CD4-positive, alpha-beta T cell treated with Interleukin-15 for 4 hours (primary cell): ENCODE measurements at places on chromosomes 6 and 20.
A peak's percentile ranks its signal among the peaks of the same experiment; 100 is the strongest.

DNA sequence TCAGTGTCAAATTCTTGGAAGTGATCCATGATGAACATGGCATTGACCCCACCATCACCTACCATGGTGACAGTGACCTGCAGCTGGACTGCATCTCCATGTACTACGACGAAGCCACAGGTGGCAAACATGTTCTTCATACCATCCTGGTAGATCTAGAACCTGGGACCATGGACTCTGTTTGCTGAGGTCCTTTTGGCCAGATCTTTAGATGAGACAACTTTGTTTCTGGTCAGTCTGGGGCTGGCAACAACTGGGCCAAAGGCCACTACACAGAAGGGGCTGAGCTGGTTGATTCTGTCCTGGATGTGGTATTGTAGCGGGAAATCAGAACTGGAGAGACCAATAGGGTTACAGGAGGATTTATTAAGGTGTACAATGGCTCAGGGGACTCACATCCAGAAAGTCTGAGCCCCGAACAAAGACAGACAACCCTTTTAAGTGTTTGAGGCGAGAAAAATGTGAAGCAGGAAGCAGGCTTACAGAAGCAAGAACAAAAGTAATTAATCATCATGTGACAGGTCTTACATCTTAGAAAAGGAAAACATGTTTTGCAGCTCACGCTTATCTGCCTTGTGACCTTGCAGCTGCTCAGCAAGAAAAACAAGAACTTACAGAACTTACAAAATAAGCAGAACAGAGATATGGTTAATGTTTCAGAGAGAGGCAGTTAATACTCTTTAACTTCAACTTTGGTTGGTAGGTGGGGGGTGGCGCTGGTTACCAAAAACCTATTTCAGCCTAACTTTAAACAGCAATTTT lies 58.8 kb upstream of the MOCS1 start:
- DNase-seq = no peak

GRCh38 chr6:118709859-118710350 lies 58.5 kb upstream of the CEP85L start:
- peak; percentile 88 for DNase-seq

DNA sequence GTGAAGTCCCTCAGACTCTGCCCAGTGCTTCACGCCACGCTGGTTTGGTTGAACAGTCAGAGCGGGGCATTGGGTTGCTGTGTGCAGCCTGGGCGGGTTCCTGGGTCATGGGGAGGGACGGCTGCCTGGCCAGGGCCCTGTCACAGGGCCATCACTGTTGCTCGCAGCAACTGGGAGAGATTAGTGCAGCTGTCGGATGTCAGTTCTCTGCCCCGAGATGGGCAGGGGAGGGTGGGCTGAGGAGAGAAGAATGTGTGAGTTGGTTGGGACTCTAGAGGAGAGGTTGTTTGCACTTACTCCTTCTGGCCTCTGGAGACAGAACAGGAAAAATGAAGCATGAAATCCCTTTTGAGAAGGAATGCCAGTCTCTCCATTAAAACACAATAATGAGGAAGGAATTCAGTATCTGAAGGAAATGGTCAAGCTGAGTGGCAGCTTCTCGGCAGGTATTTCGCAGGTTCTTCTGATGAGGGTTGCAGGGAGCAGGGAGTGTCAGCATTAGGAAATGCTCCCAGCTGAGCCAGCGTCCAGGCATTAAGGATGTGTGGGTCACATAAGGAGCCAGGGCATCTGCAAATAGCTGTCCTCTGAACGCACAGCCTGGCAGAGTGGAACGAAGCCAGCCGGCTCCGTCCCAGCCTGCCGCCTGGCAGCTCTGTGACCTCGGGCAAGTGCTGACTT lies 95.9 kb downstream of the SSR1 start:
- no peak for DNase-seq

DNA sequence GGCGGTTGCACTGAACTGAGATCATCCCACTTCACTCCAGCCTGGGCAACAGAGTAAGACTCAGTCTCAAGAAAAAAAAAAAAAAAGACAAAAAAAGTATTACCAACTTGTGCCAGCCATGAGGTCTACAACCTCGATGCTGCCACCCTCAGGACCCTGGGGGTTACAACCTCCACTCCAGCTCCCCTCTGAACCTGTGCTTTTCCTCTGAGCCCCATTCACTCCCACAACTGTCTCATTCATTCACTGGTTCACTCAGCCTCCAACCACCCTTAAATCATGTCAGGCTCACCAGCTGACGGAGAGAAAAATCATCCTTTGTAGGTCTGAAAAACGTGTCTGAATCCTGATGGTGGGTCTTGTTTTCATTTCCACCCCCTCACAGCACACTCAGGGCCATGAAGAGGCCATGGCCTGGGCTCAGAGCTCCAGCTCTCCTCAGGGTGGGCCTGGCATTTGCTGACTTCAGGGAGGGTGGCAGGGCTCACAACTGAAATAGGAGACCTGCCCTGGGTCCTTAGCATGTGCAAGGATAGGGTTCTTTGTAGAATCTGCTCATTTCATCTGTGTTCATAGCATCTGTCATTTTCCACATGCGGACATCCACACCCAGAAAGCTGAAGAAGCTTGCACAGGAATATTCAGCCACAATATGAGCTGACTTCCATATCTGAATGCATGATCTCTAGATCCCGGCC lies 1.9 kb upstream of the ULBP1 start:
- peak; percentile 36 for DNase-seq

- DNase-seq = no peak
These were observed 41.7 kb upstream of the AIG1 start for GRCh38 chr6:143018955-143019354.

DNA sequence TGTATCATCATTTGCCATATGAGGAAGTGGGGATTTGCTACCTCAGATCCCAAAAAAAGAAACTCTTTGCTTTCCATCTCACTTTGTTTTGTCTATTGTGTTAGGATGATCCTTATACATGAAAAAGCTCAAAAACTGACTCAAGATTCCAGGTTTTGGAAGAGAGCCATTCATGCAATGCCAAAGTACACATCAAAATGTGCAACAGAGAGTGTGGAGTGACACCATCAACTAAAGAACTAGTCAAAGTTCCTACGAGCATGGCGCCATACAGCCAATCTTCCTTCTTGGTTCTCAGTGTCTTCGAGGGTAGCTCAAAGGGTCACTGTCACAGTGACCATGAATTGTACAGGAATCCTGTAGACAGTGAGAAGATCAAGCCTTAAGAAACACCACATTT lies 255.8 kb upstream of the SASH1 start:
- no peak for DNase-seq

DNA sequence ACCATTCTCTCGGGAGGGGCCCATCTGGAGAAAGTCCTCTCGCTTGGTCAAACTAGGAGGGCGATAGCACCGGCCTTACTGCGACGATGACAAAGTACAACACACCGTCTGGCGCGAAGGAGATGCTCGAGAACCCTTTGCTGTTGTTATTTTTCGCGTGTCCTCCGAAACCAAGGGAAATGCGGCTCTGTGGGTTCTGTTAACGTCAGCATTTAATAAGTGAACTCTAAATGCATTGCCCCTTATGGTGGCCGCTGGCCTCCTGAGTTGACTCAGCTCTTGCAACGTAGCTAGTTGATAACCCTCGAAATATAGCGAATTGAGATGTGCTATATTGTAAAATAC lies 577 bp upstream of the SCAND1 start:
- peak; percentile 35 for DNase-seq

DNA sequence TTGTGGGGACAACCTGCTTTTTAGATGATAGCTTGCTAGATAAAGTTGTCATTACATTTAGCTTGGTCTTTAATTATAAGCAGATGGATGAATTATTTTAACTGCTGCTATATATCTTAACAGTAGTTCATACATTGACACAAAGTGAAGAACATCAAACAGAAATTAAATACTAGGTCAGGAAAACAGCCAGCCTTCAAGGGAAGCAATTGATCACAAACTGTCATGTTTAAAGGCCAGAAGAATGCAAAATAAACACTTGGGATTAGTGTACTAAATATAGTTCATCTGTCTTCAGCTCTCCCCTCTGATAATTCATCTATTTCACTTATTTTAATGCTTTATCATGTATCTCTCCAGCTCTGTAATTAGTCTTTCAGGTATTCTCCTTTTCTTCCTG lies 225.1 kb upstream of the FERMT1 start:
- no peak for DNase-seq

GRCh38 chr6:156776470-156776839 lies 723 bp upstream of the ARID1B start:
- DNase-seq = peak; percentile 49

DNA sequence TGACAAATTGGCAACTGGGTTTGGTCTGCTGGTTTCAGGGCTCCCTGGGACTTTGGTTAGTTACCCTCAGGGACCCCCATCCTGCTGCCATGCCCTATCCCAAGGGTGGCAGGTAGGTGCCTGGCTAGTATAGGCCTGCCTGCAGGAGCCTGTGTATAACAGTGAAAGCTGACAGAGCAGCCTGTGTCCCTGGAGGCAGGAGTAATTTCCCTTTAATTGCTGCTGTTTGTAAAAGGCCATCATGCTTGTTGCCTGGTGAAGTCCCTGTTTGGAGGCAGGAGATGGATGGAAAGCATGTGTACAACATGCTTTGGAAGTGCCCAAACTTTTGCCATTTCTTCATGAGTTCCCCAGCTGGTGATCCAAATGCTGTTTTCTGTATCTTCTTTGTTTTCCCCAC lies 30.1 kb downstream of the CMTR1 start:
- no peak for DNase-seq

GRCh38 chr6:107602321-107603005 lies 112.5 kb downstream of the SOBP start:
- no peak for DNase-seq

DNA sequence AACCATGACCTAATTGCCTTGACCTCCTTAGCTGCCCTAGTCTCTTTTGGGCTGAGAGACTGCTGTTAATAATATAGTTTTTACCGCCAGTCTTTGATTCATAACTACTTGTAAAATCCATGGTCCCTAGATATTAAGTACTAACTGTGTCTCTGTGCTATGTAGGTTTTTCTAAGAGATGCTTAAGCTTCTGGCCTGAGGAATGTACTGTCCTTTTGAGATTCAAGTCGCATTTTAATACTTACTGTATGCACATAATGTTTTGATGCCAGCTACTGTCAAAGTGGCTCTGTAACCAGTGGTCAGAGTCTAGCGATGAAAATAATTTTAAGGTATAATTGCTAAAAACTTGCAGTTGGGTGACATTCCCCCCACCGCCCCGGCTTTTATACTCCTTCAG lies 2.1 kb downstream of the AKAP12 start:
- no peak for DNase-seq

- no peak for DNase-seq
These were observed 69.6 kb downstream of the AFG1L start for GRCh38 chr6:108364470-108364869.

DNA sequence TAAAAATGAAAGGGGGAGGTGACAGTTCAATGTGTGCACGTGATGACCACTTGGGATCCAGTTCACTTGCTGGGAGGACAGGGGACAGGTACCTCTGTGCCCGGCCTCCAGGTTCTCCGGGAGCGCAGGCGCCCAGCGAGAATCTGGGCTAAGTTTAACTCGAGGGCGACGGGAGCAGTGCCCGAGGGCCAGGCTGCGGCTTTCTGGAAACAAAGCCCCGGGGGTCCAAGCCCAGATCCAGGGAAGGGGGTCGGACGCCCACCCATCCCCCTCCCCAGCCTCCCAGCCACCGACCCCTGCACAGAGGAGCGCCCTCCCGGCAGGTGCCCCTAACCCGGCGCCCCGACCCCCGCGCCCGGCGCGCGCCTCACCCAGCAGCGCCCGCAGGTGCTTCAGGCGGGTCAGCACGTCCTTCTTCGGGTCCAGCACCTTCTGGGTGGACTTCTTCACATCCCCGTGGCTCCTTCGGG lies 405 bp downstream of the RALGAPA2 start:
- no peak for DNase-seq

DNA sequence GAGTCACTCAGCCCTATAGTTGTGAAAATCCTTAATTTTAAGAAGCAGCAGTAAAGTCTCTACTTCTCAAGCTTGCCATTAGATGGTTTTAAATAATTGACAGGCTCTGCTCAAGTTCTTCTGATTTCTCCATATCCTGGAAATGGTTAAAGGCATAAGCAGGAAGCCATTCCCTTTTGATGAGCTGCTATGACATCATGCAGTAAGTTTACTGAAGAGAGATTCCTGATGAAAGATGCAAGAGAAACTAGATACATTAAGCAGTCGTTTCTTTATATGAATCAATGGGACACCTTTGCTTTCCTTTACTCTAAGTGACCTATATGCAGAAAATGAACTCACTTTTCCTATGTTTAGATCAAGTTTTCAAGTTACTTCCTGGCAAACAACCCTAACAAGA lies 9.8 kb downstream of the POPDC3 start:
- no peak for DNase-seq

GRCh38 chr6:48067148-48067712 lies 43.8 kb downstream of the PTCHD4 start:
- DNase-seq = no peak

- DNase-seq = no peak
These were observed 116.8 kb upstream of the DST start for GRCh38 chr6:56759521-56759920.

DNA sequence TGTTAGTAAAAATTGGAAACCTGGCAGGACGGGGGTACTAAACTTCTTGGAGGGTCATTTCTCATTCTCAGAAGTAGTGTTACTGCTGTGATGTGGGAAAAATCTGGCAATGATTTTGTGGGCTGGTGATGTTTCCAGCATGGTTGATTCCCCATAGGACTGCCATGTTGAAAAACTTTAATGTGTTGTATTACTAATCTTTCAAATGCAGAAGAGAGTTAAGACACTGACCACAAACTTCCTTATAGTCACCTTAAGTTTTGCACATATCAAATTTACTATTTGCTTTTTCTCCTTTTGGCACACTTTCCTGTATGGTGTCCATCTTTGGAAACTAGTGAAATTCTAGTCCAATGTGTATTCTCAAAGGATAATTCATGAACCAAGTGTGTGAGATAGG lies 236.2 kb upstream of the TAB2 start:
- DNase-seq = no peak

- DNase-seq = no peak
These were observed 223.6 kb downstream of the HIVEP2 start for GRCh38 chr6:142721215-142721920.

DNA sequence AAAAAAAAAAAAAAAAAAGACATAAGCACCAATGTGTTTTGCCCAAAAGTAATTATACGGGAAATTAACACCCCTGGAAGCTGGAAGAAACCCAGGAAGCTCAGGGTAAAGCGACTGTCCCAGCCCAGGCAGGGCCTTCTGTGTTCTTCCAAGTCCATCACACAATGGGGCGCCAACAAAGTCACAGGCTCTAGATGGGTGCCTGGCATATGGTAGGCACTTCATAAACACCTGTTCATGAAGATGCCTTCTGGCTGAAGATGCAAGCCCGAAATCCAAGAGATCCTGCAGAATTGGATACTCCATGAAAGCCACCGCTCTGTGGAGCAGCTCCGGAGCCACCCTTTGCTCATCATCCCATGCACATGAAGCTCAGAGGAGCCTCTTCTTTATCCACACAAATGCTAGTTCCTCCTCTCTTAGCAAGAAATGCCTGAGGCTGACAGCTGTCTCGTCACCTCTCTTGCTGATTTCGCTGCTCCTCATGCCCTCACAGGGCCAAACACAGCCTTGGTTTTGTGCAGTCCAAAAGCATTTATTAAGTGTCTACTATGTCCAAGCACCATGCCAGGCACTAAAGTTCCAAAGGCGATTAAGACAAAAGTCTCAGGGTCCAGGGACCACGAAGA lies 76.6 kb downstream of the TRERF1 start:
- no peak for DNase-seq

GRCh38 chr20:32912688-32913087 lies 54.0 kb downstream of the EFCAB8 start:
- no peak for DNase-seq
